ENCODE measurements at places on chromosomes 4 and X. TPM values are rescaled to one million over a fixed set of nuclear protein-coding genes. Genes with fewer than 3 reads are reported as not detected.

HSFX4 gene
- total RNA-seq = not detected

GPM6B gene
- total RNA-seq = 6.9 TPM

ATP1B4 gene
- total RNA-seq = not detected

NAA11 gene
- total RNA-seq = not detected

ASIC5 gene
- total RNA-seq = not detected

KLKB1 gene
- total RNA-seq = 0.96 TPM

GUCY2F gene
- total RNA-seq = not detected

SYN1 gene
- 0.27 TPM for total RNA-seq

TLR3 gene
- total RNA-seq = 6.5 TPM

CCKAR gene
- total RNA-seq = not detected

CUL4B gene
- total RNA-seq = 29.6 TPM

TGIF2LX gene
- not detected for total RNA-seq

GPR50 gene
- total RNA-seq = not detected

ZNF81 gene
- 7.8 TPM for total RNA-seq
